AG08395 (cell line): ENCODE measurements at places on chromosomes 13 and 19.
A peak's percentile ranks its signal among the peaks of the same experiment; 100 is the strongest.

- no peak for DNase-seq
Measured at GRCh38 chr19:43504426-43505185, at the start of gene PHLDB3. PHLDB3 (minus strand) TSS chr19:43504746; CDS start chr19:43504118, 628 bp downstream.

- no peak for DNase-seq
Measured at GRCh38 chr13:98803111-98803561, 50.7 kb upstream of the SLC15A1 start.

DNA sequence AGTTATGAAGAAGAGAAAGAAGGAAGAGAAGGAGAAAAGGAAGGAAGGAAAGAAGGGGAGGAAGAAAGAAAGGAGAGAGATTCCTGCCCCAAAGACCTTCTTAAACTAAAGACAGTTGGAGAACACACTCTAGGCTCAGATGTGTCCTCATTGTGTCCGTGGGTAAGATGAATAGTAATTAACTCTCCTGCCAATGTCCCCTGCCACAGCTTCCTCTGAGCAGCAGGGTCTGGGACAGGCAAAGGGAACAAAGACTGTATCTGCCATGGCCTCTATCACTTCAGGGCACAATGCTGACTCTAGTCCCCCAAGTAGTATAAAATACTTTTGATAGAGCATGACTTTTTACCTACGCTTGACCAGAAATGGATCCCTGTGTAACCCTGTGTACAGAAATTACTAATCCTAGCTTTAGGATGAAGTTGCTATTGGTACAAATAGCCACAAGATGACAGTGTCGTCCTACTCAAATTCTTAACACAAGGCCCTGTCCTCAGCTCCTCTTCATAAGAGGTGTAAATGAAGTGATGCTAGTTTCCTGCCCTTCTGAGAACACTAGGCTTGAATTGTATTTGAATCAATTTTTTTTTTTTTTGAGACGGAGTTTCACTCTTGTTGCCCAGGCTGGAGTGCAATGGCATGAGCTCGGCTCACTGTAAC, 186.2 kb upstream of the GPR12 start:
- DNase-seq = peak; percentile 82

DNA sequence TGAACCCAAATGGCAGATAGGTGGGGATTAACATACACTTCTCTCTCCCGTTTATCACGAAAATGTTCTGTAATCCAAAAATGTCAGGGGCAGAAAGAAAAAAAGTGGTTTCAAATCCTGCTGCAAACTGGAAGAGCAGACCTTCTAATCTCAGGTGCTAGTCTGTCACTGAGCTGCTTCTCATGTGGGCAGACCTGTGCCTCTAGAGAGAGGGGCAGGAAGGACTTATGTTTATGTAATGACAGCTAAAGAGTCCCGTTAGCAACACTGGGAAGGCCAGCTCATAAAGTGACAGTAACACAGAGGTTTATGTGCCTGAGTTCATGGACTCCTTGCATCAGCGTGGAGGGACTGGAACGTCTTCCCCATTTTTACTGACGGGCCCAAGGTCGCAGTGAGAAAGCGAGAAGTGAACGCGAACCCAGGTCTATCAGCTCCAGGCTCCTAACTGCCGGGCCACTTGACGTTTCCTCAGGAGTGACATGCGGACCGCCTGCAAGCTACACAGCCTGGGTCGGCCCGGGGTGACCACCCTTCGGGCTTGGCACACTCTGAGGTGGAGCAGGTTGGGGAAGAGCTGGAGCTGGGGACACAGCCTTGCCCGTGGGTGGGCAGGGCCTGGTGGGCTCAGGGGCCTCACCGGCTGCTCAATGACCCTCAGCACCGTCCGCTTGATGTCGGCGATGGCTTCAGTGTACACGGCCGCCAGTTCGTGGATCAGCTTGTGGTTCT, 9.6 kb upstream of the RSPH6A start:
- no peak for DNase-seq

DNA sequence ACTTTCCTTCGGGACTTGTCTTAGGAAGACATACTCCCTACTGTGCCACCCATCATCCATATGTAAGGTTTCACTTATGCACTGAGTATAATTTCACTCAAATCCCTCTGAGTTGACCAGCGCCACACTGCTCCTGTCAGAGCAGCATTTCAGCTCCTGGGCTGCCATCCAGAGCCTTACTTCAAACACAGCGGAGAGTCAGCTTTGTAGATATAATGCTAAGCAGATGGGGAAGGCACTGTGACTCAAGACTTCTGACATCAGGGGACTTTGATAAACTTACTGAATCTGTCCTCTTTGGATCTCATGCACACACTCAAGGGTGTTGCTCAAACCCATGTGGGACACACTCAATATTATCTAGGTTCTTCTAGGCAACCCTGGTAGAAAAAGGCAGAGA, 34.9 kb downstream of the DOCK9 start:
- DNase-seq = peak; percentile 73

GRCh38 chr13:33554919-33555791, 262.8 kb upstream of the RFC3 start:
- no peak for DNase-seq

DNA sequence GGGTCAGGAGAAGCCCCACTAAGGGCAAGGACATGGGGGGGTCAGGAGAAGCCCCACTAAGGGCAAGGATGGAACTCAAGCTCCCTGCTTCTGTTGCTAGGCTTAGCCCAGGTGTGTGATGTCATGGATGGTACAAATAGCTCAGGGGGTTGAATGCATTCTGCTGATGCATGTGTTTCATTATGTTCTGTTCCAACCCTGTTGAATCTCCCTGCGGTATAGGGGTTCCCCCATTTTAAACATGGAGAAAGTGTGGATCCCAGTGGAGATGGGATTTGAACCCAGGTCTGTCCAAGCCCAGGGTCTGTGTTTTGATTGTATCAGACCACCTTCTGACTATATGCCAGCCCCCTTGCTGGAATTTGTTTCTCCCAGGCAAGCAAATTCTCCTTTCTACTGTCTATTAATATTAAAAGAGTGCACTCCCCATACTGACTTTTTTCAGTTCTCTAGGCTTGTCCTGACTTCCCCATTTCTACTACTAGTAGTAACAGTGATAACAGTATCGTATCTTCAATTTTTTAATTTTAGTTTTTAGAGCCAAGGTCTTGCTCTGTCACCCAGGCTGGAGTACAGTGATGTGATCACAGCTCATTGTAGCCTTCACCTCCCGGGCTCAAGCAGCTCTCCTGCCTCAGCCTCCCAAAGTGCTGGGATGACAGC, 6.7 kb downstream of the ZNF865 start:
- DNase-seq = no peak

- peak; percentile 28 for DNase-seq
Measured at GRCh38 chr13:95643936-95644598, 439 bp downstream of the DZIP1 start.

DNA sequence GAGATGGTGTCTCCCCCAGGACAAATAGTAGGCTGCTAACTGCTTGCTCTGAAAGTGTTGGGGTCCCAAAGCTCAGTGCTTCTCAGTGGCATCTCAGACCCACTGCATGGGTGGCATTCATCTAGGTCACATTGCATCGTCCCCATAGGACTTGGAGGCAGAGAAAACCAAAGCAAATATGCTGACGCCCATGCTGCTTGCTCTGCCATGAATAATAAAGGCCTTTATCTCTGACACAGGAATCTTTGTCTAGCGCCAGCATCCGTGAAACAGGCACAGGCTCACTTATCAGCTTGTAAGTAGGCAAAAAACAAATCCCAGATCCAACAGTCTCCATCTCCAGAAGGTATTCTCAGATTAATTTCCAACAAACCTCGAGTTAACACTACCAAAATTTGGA, 18.9 kb upstream of the IPO5 start:
- DNase-seq = no peak

GRCh38 chr19:53132141-53132991, at the start of gene ZNF415:
ZNF415 (minus strand) TSS chr19:53132910; CDS start chr19:53122676, 10,234 bp downstream.
- peak; percentile 91 for DNase-seq

DNA sequence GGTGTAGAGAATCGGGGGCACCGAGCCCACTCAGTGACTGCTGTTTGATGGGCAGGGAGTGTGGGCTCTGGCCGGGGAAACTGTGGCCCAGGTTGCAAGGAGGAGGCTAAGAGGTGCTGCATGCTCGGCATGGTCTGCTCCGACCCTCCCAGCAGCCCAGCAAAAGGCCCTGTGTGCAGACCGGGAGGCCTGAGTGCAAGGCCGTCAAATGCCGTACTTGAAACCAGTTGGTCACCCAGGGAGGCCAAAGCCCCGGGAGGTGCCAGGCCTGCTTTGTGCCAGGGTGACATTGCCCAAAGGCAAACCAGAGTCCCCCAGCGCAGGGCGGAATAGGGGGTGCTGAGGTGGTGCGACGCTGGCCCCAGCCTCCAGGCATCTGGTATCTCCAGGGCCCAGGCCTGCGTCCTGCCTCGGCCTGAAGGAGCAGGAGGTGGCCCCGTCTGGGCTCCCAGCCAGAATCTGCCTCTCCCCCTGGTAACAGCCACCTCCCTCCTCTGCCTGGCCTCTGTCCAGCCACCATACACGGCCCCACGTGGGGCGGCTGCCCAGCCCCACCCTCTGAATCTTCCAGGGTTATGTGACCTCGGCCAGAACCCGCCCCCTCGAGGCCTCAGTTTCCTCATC, 4.0 kb downstream of the PIK3R2 start:
- peak; percentile 81 for DNase-seq

DNA sequence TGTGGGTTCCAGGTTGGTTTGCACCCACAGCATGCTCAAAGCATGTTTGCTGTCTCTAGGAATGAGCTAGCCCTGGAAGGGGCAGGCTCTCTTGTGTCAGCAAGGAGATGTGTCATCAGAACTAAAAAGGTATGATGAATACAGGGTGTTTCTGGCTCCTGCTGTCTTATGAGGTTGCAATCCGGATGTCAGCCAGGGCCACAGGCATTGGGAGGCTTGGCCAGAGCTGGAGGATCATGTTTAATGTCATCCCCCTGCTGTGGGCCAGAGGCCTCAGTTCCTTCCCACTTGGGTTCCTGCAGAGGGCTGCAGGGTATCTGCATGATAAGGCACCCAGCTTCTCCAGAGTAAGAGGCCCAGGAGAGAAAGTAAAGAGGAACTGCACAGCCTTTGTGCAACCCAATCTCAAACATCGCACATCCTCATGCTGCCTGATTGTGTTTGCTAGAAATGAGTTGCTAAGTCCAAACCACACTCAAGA, 193.6 kb downstream of the COL4A1 start:
- DNase-seq = peak; percentile 62

DNA sequence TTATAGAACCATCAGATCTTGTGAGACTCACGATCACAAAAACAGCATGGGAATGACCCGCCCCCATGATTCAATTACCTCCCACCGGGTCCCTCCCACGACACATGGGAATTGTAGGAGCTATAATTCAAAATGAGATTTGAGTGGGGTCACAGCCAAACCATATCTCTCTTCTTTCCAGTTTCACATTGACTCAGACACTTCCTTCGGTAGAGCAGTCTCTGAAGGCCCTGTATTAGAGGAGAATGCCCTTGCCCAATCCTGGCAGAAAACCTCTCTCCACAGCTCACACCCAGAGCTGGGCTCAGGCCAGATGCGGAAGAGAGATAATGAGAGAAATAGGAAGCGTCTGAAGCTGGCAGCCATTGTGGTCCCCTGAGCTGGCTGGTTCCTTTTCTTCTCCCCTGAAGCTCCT, 72.4 kb upstream of the CLDN10 start:
- no peak for DNase-seq

DNA sequence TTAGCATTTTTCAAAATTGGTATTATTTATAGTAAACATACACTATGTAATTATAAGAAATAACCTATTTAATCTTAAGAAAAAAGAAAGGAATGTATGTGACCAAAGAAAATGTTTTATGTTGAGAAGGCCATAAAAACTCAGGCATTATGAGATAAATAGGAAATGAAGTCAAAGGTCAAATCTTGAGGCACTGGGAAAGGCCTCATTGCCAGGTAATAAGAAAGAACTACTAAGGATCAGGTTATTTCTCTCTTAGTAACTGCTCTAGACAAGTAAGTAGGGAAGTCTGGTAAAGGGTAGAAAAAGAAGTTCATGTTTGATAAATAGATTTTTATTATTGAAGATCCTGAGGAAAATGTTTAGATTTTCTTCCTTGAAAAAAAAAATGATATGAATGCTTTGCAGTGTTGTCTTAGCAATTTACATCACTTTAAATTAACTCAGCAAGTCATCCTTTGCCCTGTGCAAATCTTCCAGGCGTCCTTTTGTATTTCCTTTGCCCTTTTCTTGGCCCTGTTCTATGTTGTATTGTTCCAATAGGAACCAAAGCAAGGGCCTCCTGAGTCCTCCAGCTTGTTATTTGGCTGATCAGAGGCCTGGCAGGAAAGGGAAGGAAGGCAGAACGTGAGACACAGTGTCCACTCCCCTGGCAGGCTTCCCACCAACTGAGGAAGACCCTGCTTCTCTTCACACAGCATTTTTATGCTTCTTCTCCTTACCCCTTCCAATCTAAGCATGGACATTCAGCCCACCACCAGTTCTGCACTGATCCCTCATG, 260.4 kb upstream of the MIR17HG start:
- DNase-seq = no peak
